Peyer's patch (tissue), 4 donors: ENCODE measurements at places on chromosomes 2 and 18. TPM values are rescaled to one million over a fixed set of nuclear protein-coding genes. Genes with fewer than 3 reads are reported as not detected.

Gene NR4A2
- total RNA-seq: 5.0 TPM

Gene CD207
- total RNA-seq: not detected

Gene CNRIP1
- total RNA-seq: 5.2 TPM

Gene HOXD11
- not detected for total RNA-seq

Gene UGT1A10
- 70.7 TPM for total RNA-seq

Gene GPR39
- 14.7 TPM for total RNA-seq

Gene AP1S3
- 6.3 TPM for total RNA-seq

GRCh38 chr2:42135381-42136312 is 33.5 kb upstream of the EML4 start:
- no peak for DNase-seq

GRCh38 chr2:190835303-190835930 is 45.2 kb upstream of the GLS start:
- DNase-seq: no peak

- no peak for DNase-seq
Measured at GRCh38 chr18:63185984-63186383, 133.6 kb downstream of the BCL2 start.

- no peak for DNase-seq
Measured at GRCh38 chr2:9050122-9050809, 46.8 kb upstream of the MBOAT2 start.

DNA sequence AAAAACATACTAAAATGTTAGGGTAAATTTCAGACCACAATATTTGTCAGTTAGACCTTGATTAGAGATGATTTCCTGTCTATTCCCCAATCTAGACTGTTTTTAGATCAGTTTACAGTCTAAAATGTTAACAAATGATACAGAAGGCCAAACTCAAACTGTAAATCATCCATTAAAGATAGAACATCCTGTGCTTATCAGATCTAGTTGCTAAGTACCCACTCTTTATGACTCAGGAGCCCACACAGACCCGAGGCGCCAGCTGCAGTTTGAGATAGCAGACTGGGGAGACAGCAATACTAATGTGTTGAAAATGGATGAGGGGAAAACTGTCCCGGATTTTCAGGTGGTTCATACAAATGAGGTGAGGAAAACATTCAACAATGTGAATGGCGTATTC is 113.3 kb downstream of the SCG2 start:
- no peak for DNase-seq

DNA sequence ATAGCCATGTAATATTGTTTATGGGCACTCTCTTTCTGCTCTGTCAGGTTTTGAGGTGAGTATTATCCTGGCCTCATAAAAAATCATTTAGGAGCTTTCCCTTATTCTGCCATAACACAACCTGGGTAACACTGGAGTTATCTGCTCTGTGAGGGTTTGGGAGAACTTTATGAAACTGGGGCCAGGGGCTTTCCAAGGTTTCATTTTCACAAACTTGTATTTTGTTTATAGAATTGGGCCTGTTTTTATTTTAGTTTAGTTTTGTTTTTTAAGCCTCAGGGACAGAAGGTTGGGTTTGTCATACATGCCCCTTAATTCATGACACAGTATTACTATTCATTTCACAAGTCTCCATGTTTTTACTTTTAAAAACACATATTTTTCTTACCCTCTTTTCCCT is 83.5 kb downstream of the IRS1 start:
- no peak for DNase-seq

GRCh38 chr18:10475654-10476291 is 21.3 kb downstream of the APCDD1 start:
- DNase-seq: no peak

DNA sequence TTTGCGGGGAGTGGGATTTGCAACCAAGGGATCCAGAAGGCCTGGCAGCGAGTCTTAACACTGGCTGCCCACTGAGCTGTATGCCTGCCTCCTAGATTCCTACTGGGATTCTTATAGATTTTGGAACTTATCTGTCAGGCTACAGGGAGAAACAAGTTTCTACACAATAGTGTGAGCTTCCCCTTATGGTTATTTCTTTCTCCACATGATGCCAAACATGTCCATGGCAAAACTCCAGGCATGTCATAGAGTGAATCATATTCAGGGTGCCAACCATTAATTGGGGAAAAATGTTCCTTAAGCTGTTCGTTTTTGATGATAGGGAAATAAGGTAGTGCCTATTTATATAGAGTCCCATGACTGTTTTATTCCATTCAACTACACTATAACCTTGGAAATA is 1185.2 kb upstream of the CELF4 start:
- no peak for DNase-seq

DNA sequence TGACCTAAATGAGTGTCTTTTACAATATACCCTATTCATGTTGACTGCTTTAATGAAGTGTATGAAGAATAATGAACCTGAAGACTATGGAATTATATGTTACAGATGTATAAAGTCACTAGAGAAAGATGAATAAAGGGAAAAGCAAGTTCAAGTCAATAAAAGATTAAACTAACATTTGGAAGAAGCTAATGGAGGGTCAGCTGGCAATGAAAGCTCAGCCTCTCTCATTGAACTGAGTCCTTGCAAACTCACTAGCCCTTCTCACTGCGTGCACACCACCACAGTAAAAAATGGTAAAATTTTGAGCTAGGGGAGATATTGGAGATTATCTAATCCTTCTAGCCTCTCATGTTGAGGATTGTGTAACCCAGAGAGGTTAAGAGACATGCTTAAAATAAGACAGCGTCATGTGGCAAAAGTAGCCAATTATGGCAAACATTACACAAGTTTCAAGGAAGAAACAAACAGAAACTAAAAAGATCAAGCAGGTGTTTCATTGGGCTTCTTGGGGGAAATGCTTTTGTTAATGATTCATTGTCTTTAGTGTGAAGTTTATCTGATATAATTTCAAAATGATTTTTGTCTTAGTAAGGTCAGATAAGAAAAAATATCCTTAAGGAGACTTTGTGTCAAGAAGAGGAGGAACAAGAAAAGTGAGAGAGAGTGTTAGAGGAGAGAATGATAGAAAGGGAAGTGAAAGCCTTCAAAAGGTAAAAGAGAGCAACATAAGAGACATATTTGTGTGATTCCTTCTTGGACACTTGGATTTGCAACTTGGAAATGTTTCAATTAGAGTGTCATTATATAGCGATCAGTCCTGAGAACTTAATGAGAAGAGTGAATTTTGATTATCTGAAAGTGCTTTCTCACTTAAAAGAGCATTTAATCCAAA is 893.7 kb upstream of the FAM98A start:
- no peak for DNase-seq

GRCh38 chr2:45734952-45735351 is 83.5 kb downstream of the PRKCE start:
- DNase-seq: no peak

DNA sequence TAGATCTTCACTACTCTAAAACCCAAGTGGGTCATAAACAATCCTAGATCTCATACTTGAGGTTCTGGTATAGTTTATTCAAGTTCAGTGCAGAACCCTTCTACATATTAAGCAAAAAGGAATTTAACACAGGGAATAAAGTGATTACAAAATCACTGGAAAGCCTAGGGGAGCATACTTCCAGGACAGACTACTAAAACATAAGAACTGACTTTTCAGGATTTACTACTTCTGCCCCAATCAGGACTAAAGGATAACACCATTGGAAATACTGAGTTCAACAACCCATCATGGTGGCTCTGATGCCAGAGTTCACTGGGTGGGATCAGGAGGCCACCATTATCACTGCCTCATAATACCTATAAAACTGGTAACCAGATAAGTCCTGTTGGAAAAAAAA is 123.6 kb downstream of the DNAH7 start:
- DNase-seq: no peak

- no peak for DNase-seq
Measured at GRCh38 chr2:191389288-191389687, 144.1 kb downstream of the MYO1B start.
